AG09309 (cell line): ENCODE measurements at places on chromosomes 2 and 18.

DNA sequence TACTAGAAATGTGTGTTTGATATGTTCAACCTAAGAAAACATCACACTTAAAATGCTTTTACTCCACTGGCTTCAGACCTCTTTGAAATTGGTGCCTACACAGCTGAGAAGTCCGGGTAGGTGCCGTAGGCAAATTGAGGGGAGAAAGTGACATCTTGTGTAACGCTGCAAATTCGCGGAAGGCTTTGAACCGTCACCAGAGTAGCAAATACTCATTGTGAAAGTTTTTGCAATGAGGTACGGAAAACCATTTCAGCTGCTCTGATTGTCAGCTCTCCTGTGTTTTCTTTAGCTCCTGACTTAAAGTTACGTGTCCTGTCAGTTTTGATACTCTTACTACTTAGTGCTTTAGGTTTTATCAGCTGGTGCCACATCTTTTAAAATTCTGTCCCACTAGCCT lies 224.5 kb downstream of the FAM210A start:
- DNase-seq, result no peak

GRCh38 chr2:33644215-33644614 lies 45.1 kb upstream of the FAM98A start:
- DNase-seq, result no peak

- DNase-seq, result peak; percentile 92
Observed at GRCh38 chr18:58135183-58135641, 91.2 kb downstream of the NEDD4L start.

DNA sequence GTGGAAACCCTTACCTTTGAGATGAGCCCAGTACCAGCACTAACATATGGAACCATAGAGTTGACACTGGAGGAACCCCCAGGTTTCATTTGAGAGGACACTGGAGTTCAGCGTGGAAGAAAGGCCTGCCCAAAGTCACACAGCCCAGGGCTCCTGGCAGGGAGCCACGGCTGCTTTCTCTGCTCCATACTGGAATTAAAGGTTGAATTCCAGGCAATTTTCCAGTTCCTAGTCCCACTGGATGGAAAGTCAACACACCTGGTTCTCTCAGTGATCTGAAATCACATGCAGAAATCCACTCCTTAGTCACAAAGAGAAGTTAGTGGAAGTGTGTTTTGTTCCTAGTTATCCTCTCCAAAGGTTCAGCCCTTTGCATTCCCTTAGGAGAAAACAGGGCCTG lies 336.1 kb upstream of the SKOR2 start:
- DNase-seq, result no peak

- no peak for DNase-seq
Observed at GRCh38 chr18:79971986-79972385, 7.5 kb downstream of the HSBP1L1 start.

GRCh38 chr2:168773719-168774521 lies 28.5 kb upstream of the NOSTRIN start:
- peak; percentile 28 for DNase-seq

GRCh38 chr2:641164-641871 lies 35.9 kb downstream of the TMEM18 start:
- DNase-seq, result no peak

GRCh38 chr2:205494537-205495235 lies 187.6 kb upstream of the NRP2 start:
- DNase-seq, result no peak
